ENCODE measurements at places on chromosomes 5 and 9.
A peak's percentile ranks its signal among the peaks of the same experiment; 100 is the strongest.

DNA sequence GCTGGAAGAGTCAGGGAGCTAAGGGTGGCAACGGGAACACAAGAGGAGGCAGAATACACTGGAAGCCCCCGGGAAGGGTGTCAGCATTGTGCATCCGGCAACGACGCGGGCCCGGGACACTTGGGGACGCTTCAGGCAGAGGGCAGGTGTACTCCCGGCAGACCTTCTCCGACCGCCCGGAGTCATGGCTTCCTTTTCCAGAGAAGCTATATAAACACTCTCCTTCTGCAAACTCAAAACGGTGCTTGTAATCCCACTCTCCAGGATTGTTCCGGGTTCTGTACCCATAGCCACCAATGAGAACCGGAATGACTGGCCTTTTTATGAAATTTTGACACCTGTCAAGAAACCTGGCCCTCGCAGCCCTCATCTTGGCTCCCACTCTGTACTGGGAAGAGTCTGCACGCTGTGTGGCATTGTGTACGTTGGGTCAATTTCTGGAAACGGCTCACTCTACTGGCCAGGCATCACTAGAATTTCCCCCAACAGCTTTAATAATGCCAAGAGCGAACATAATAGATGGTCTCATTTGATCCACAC lies 462 bp upstream of the MCC start:
- DNase-seq: no peak

GRCh38 chr5:108278285-108279240 lies 103.3 kb downstream of the FBXL17 start:
- no peak for DNase-seq

DNA sequence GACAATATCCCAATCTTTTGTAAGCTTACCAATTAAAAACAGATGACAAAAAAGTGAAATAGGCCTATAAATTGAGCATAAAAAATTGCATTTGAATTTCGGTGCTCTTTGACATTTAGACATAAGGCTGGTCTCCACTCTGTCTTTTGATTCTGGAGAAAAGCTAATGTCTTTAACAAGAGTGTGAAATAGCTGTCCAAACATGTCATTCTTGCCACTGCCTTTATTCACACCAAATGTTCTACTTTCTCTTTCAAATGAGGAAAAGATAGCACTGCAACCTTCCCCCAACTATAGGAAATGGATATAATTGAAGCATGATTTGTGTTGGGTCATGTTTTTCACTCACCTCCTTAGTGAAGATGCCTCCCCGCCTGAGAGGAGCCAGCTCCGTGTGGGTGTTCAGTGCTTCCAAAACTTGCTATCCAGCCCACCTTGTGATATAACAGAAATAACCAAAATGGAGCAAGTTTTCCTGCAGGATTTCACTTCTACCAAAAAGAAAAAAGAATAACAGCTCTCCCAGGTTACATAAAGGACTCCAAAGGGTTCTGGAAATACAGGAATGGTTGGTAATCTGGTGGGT lies 55.2 kb upstream of the STK32A start:
- no peak for DNase-seq

DNA sequence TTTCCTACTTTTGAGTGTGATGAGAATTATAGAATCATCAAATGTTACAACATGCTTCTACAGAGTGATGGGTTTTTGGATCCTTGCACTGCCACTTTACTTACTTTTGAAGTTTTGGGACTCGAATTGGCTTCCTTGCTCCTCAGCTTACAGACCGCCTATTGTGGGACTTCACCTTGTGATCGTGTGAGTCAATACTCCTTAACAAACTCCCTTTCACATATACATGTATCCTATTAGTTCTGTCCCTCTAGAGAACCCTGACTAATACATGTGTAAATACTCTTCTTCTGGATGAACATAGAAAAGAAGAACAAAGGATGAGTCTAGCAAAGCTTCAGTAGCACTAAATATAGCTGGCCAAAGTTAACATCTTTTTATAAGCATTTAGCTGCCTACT lies 98.7 kb upstream of the PDE4D start:
- no peak for DNase-seq

GRCh38 chr9:86141843-86142242 lies 42.5 kb upstream of the GOLM1 start:
- peak; percentile 42 for DNase-seq

DNA sequence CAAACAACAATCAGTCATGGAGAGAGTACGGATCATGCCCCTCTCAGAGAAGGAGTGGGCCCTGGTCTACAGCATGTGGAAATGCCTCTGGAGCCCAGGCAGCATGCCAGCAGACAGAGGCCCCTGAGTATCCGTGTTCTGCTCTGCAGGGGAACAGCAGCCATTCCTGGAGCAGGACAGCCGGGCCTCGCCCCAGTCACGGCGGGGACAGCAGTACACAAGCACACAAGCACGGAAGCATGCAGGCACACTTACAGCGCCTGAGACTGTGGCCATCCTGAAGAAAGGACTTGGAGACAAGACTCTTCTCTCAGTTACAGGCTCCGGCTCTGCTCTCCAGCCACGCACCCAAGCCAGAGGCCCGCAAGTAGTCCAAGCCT lies 102.6 kb upstream of the ALDH1B1 start:
- no peak for DNase-seq

All from A172 (cell line).